ENCODE measurements at places on chromosomes 2 and 18. TPM values are rescaled to one million over a fixed set of nuclear protein-coding genes. Genes with fewer than 3 reads are reported as not detected.

The RIT2 gene
- total RNA-seq = not detected

The TBR1 gene
- not detected for total RNA-seq

The MDH1 gene
- total RNA-seq = 164 TPM

The PDE11A gene
- under 0.01 TPM for total RNA-seq

The KCNG3 gene
- total RNA-seq = not detected

The DSG4 gene
- total RNA-seq = not detected
